NCI-H146 (cell line): ENCODE measurements at places on chromosomes 16 and 17.

DNA sequence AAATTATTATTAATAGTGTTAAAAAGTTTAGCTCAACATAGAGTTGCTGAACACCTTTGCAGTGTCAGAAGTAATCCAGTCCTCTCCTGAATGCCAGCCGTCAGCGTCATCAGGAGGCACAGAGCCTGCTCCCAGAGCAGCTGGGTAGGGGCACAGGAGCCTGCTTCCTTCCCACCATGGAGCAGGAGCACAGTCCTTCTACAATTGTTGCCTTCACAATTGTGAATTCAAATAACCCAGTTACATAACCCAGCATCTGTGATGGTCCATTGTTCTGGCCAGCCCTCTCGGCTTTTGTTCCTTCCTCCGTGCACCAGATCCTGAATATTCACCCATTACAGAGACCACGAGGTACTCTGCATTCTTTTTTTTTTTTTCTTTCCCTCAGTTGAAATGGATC lies 393.9 kb upstream of the MAF start:
- no peak for DNase-seq

GRCh38 chr17:66403846-66404556 lies 101.6 kb downstream of the PRKCA start:
- DNase-seq = no peak

GRCh38 chr16:89115216-89115861 lies 21.7 kb downstream of the ACSF3 start:
- DNase-seq = no peak

DNA sequence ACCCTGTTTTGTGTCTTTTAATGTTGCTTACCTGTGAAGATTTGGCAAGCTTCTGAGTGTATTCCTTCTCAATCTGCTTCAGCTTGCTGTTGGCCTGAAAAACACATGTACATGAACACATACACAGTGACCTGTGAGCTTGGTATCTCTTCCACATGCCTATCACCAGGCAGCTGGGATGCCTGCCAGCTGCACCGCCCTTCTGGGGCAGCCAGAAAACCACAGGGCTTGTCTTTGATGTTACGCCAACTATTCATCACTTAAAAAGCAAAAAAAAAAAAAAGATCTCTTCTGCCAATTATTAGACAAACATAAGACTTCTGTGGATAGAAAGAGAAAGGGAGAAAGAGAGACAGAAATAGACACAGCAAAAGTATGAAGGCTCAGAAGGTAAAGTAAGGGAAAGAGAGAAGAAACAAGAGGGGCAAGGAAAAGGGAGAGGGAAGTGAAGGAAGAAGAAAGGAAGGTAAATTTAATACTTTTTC lies 189.2 kb upstream of the AXIN2 start:
- peak; percentile 38 for DNase-seq

DNA sequence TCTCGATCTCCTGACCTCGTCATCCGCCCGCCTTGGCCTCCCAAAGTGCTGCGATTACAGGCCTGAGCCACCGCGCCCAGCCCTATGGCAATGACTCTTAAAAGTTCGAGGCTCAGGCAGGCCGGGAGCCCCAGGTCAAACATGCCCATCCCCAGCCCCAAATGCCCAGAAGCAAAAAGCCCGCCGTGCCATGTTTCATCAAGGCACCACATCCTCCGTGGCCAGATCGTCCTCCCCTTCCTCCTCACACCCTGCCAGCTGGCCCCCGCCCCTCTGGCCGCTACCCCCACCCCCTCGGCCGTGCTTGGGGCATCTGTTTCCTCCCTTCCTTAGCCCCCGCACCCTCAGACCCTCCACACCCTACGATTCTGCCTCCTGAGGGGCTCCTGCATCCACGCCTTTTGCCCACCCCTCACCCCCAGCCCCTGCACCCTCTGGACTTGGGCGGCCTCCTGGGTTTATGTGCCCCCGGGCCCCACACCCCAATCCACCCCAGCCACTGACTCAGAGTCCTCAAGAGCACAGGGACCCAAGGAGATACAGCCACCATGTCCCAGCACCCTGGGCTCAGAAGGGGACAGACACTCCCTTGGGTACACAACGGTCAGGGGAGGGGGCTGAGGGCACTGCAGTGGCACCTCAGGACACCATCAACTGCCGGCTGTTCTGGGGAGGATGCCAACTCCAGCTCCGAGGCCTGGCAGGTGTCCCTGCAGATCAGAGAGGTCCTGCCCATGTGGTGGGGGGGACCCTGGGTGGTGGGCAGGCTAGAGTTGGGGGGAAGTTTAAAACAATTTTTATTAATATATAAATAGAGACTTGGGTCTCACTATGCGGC lies 7.1 kb downstream of the CTRB1 start:
- DNase-seq = no peak

DNA sequence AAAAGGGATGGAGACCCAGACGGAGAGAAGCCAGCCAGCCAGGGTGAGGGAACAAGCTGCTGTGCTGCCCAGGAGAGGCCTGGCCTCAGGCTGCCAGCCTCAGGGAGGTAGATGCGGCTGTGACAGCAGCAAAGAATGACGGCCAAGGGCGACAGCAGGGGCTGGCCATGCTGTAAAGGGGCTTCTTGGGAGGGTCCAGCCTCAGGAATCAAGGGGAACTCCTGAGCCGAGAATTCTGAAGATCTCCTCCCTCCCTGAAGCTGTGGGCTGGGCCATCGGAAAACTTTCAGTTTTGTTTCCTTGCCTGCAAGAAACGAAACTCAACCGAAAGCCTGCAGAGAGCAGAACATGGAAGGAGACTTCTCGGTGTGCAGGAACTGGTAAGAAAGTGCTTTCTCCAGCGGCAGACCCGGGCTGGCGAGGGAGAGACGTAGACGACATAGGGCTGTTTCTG lies at the start of gene XAF1:
XAF1 (plus strand) TSS at position 316 of the 454 bp plus-strand sequence; CDS start at position 349, 33 bp downstream.
- DNase-seq = no peak

DNA sequence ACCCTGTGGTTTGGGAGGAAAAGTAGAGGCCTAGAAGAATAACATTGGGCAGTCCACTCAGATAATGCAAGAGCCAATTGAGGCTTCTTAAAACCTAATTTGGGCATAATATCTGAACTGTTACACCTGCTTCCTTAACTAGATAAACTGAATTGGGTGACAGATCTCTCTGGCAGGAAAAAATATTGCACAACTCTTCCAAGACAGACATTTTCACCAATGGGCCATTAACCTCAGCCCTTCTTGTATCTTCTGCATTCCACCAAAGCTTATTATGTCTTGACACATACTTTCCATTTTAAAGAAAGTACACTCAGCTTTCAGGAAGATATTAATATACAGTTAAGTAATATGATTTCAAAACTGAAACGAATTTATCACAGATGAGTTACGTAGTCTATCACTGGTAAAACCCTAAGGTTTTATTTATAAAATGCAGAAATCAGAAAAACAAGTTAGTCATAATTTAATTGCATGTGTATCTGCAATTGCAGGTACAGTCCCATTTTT lies 79.9 kb upstream of the MON1B start:
- no peak for DNase-seq

GRCh38 chr17:49667854-49668253 lies 10.0 kb downstream of the SPOP start:
- no peak for DNase-seq

DNA sequence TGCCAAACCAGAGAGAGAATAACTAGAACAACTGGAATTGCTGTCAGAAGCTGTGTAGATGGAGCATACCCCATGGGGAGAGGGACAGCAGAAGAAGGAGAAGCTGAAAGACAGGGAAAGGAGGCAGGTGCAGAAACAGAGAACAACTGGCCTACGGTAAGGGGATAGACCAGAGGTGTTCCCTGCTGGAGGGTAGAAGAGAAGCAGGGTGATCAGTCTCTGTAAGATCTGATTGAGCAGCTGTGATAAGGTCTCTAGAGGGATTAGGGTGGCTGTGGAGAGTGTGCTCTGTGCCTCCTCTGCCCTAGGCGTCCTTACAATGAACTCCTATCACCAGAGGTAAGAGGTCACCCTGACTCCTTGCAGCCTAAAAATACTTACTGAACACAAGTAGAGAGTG lies 30.4 kb upstream of the HS3ST3B1 start:
- no peak for DNase-seq

- DNase-seq = no peak
These were observed 101.0 kb downstream of the CDYL2 start for GRCh38 chr16:80703131-80704071.
